ENCODE measurements at places on chromosomes 7 and 10.

DNA sequence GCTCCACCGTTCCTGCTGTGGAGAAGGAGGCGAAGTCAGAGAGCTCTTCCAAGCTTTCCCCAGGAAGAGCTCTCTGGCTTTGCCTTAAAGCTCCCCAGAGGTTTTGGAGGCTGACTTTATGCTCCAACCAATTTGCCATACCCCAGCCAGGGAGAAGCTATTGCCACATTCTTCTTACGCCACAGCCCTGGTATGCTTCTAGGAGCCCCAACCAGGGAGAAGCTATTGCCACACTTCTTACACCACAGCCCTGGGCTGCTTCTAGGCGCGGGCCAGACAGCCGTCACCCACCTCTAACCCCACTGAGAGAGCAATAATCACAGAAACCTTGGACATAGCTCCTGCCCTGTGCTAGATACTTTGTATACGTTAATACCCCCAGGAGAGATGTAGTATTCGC lies 951 bp downstream of the ELOVL3 start:
- DNase-seq, result no peak

GRCh38 chr7:7979558-7979957 lies 11.0 kb downstream of the GLCCI1 start:
- no peak for DNase-seq

DNA sequence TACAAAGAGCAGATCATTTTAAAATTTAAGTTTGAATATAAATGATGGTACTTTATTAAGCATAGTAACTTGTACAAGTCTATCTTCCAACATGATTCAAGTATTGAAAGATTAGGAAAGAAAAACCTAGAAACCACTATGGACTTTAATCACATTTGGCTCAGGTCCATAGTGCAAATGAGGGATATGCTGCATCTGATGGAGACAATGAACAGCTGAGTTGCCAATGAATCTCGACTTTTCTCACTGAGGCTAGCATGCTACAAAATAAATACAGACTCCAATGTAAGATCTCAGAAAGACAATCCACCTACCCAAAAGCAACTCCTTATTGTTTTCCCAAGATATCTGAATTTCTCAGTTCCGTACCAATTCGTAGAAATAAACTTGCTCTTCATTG lies 89.8 kb downstream of the SEMA3A start:
- no peak for DNase-seq

- no peak for DNase-seq
Measured at GRCh38 chr7:157403646-157404401, 67.0 kb downstream of the DNAJB6 start.

- DNase-seq, result no peak
Measured at GRCh38 chr10:124560377-124561105, 98.9 kb downstream of the LHPP start.
